Effector memory CD8-positive, alpha-beta T cell (primary cell): ENCODE measurements at places on chromosomes 2 and 18.

DNA sequence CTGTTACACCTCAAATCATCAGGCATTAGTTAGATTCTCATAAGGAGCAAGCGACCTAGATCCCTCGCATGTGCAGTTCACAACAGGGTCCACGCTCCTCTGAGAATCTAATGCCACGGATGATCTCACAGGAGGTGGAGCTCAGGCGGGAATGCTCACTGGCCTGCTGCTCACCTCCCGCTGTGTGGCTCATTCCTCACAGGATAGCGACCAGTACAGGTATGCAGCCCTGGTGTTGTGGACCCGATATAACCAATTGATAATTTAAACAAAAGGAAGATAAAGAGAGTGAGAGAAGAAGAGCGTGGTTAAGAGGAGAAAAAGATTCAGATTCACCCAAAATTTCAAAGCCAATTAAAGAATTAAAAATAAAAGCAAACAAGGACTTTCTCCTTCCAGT is 20.8 kb downstream of the TLK1 start:
- DNase-seq = no peak

DNA sequence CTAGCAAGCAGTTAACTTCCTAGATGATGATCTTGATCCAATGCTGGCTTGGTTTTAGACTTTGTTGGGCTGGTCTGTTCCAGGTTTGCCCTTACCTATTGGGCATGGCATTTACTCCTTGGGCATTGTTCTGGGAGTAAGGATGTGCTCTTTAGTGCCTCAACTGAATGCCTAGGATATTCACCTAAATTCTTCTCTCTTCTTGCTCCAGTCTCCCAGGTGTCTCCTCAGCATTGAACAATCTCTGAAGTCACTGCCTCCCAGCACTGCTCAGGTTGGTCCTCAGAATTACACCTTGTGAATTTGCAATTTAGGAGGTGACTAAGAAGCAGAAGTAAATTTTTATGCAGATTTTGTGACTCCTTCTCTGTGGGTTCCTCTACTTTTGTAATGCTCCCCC is 307.7 kb upstream of the COL3A1 start:
- DNase-seq = no peak

DNA sequence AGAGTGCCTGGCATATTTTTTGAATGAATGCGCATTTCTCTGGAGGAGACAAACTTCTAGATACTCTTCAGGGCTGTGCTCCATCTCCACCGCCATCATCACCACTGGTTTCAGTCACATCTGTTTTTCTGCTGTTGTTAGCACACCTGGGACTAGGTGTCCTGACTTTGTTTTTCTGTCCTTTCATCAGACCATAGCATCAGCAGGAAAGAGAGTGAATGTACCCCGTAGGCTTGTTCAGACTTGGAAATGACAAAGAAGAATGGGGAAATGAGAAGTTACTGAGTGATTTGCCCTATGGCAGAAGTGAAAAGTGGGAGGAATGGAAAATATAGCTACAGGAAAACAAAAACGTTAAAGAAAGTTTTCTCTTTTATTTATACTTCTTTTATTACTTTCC is 965.2 kb upstream of the FANCL start:
- DNase-seq = no peak

- no peak for DNase-seq
Measured at GRCh38 chr2:143787674-143788073, 658.5 kb downstream of the ARHGAP15 start.

DNA sequence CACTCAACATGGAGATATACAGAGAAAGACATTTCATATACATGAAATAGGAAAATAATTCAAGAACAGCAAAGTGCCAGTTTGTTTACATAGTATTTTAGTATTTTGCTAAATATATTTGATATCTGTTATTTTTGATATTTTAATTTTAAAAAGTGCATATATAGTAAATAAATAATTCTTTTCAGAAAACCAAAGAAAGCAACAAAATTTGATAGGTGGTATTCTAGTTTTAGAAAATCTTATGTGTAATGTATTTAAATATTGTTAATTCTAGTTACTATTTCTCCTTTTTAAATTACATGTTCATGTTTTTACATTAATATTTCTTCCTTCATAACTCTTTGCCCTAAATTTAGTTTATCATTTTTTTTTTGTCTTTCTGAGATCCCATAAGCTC is 34.5 kb upstream of the FAM171B start:
- no peak for DNase-seq

DNA sequence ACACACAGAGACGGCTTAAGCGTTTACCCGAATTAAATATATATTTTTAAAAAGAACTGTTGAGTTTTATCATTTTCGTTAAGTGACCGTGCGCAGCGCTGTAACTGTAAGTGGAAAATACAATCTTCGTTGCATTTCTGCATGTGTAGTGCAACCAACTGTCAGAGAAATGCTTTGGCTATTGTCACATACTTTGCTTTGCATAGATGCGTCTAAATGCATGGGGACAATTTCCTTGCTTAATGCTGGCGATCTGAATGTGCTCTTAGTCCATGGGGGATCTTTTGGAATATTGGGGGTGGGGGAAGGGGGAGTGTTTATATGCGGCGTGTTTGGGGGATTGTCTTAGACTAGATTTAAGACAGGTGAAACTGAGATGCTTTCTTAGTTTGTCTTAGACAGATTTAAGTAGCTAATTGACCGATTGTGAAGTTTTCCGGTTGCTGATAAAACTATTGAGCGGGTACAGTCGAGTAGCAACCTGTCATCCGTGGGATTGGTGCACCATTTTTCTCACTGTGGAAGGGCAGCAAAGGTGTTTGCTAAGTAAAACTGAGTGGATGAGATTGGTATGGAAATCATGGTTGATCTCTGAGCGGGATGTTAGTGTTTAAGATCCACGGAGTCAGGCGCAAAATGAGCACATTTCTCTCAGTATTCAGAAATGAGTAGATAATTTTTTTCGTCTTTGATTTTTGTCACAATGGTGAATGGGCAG is 476 bp downstream of the VSNL1 start:
- DNase-seq = no peak

GRCh38 chr18:59617468-59617932 is 79.7 kb downstream of the CCBE1 start:
- DNase-seq = no peak

- DNase-seq = no peak
Measured at GRCh38 chr2:16240402-16240801, 300.1 kb downstream of the MYCN start.

GRCh38 chr2:1697601-1698000 is 46.7 kb downstream of the PXDN start:
- DNase-seq = no peak

DNA sequence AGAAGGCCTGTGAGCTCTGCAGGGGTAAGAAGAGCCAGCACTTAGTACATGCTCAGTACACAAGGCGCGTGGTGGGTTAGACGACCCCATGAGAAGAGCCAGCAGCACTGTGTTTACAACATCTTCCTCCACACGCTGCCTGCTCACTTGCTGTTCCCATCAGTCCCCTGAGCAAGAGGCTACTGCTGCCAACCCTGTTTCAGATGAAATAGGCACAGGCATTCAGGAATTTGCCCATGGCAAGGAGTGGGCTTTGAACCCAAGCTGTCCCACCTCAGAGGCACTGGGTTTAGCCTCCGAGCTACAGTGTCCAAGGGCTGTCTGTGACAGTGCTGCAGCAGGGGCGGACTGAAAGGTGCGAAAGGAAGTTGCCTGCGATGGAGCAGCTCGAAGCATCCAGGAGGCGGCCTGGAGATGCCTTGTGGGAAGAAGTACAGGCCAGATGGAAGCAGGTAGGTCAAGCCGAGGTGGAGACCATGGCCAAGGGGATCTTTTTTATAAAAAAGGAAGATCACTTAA is 121.5 kb upstream of the PXDN start:
- DNase-seq = no peak

DNA sequence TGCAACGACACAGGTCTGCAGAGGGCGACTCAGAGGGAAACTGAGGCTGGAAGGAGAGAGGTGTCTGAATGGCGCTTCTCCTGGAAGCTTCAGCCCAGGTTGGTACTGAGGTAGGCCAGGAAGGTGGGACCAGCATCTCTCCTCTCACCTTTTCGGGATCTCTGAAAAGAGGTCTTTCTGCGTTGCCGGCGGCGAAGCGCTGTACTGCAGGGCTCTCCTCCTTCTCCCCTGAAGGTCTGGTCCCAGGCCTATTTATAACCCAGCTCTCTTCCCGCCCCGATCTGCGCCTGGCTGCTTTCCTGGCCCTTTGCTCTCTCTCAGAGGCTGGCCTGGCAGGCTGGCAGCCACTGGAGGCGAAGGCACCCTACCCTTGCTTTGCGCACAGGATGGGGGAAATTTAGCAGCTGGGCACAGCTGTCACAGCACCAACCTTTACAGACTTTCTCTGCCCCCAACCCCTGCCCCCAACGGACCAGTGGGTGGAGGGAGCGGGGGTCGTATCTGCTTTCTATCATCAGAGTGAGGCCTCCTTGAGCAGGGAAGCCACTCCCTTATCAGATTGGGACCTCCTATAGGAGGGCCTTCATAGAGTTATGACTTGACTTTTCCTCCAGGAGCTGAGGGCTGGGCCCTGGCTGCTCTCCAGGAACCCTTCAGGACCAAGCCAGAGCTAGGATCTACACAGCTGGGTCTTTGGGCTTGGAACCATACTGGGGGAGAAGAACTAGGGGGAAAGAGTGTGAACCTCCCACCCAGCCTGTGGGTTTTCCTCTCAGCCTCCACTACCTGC is 1.1 kb downstream of the DYSF start:
- no peak for DNase-seq
